Effector memory CD4-positive, alpha-beta T cell (primary cell): ENCODE measurements at places on chromosomes 6 and 20.

DNA sequence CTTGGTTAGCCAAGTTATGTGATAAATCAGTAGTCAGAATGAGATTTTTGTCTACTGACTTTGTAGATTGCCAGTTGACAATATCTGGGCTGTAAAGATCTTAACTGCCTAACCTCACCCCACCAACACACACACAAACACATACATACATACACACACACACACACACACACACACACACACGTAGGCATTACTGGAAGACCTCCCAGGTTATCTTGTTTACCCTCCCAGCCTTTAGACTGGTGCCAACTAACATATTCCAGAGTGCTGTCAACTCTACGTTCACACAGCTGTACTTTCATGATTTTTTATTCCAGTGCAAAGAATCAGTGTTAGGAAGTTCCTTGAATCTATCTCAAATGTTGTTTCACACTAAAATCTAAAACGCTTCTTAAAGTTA, 38.9 kb downstream of the BMP5 start:
- DNase-seq: no peak
- no peak overlapping the region for H3K4me3 ChIP-seq
- H3K4me1 ChIP-seq: no peaks in the 10 kb centered on the region
- H3K27ac ChIP-seq: no peak overlapping the region
- no peaks in the 10 kb centered on the region for H3K36me3 ChIP-seq

DNA sequence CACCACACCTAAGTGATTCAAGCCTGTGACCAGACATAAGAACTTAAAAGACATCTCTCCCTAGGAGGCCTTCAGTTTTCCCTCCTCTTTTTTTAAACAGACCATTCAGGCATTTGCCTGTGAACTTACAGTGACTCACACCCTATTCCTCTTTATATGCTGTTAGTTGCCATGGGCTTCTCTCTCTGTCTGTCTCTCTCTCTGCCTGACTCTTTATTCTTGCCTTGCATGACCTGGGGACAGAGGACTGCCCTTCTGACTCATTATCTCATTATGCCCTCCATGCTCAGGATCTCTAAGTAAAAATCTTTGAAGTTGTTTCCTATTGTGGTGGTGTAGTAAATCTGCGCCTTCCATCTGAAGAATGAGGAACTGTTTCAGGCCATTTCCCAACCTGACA, 442.2 kb upstream of the MAN1A1 start:
- no peak overlapping the region for H3K4me3 ChIP-seq
- no peak for DNase-seq
- no peaks in the 10 kb centered on the region for H3K4me1 ChIP-seq
- H3K27me3 ChIP-seq: no peaks in the 10 kb centered on the region

- DNase-seq: no peak
- no peaks in the 10 kb centered on the region for H3K36me3 ChIP-seq
- H3K4me3 ChIP-seq: no peak overlapping the region
- H3K4me1 ChIP-seq: no peaks in the 10 kb centered on the region
- no peak overlapping the region for H3K27ac ChIP-seq
Measured at GRCh38 chr6:112241820-112242429, 12.4 kb downstream of the LAMA4 start.

DNA sequence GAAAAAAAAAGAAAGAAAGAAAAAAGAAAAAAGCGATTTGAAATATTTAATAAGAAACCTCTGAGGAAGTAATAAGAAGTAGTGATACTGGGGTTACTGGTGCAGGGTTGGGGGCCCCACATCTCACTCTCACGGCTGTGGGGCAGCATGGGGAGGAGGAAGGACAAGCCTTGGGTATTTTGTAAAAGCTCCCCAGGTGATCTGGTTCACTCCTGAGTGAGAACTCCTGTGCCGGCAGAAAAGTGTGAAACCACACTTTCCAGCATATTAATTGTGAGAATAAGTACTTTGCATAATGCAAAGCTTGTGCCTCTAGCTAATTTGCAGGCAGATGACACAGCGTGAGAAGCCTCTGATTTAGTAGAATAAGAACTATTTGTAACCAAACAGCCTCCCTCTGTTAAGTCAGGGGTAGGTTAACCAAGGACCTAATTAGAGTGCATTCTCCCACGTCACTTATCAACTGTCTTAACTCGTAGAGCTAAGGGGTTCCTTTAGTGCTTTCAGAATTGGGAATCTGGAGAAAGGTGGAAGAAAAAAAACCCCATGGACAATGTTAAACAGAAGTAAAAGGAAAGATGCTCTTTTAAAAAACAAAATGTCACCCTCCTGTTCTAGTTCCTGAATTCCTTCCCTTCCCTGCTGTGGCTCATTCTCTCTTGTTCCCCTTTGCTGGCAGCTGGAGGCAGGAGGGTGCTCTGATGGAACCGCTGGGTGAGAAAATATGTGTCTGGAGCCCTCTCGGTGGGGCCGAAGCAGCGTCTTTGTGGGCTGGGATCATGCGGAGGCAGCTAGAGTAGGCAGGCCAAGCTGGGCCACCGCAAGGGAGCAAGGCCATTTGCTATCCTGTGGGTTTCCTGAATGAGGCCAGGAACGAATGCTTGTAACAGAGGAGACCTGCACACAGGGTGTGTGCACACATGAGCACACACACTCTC, 108.7 kb downstream of the FYN start:
- H3K4me3 ChIP-seq: no peak overlapping the region
- H3K27ac ChIP-seq: peak overlapping the region; percentile 91
- no peaks in the 10 kb centered on the region for H3K36me3 ChIP-seq
- peak; percentile 60 for DNase-seq
- peaks cover 83% of the 10 kb centered on the region for H3K4me1 ChIP-seq
- no peaks in the 10 kb centered on the region for H3K27me3 ChIP-seq

GRCh38 chr6:110015206-110015605, 37.1 kb downstream of the GPR6 start:
- no peak overlapping the region for H3K27ac ChIP-seq
- H3K4me3 ChIP-seq: no peak overlapping the region
- no peaks in the 10 kb centered on the region for H3K36me3 ChIP-seq
- H3K27me3 ChIP-seq: no peaks in the 10 kb centered on the region

GRCh38 chr6:69942485-69942884, 76.1 kb downstream of the COL19A1 start:
- no peak overlapping the region for H3K27ac ChIP-seq
- no peaks in the 10 kb centered on the region for H3K4me1 ChIP-seq
- H3K36me3 ChIP-seq: no peaks in the 10 kb centered on the region
- no peak overlapping the region for H3K4me3 ChIP-seq

- no peak overlapping the region for H3K27ac ChIP-seq
- H3K4me1 ChIP-seq: no peaks in the 10 kb centered on the region
- no peaks in the 10 kb centered on the region for H3K27me3 ChIP-seq
- H3K36me3 ChIP-seq: peaks cover 77% of the 10 kb centered on the region
- H3K4me3 ChIP-seq: no peak overlapping the region
- DNase-seq: no peak
Measured at GRCh38 chr20:49230561-49231133, 11.4 kb downstream of the DDX27 start.

DNA sequence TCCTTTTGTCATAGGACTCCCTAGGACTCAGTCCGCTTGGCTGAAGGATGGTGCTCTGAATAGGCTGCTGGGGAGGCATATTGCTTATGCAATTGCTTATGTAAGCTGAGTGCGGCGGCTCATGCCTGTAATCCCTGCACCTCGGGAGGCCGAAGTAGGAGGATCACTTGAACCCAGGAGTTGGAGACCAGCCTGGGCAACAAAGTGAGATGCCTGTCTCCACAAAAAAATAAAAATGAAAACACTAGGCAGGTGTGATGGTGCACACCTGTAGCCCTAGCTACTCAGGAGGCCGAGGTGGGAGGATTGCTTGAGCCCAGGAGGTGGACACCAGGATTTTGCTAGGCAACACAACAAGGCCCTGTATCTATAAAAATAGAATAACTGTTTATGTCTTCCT, 81.3 kb downstream of the EYA2 start:
- no peaks in the 10 kb centered on the region for H3K27me3 ChIP-seq
- no peak for DNase-seq

DNA sequence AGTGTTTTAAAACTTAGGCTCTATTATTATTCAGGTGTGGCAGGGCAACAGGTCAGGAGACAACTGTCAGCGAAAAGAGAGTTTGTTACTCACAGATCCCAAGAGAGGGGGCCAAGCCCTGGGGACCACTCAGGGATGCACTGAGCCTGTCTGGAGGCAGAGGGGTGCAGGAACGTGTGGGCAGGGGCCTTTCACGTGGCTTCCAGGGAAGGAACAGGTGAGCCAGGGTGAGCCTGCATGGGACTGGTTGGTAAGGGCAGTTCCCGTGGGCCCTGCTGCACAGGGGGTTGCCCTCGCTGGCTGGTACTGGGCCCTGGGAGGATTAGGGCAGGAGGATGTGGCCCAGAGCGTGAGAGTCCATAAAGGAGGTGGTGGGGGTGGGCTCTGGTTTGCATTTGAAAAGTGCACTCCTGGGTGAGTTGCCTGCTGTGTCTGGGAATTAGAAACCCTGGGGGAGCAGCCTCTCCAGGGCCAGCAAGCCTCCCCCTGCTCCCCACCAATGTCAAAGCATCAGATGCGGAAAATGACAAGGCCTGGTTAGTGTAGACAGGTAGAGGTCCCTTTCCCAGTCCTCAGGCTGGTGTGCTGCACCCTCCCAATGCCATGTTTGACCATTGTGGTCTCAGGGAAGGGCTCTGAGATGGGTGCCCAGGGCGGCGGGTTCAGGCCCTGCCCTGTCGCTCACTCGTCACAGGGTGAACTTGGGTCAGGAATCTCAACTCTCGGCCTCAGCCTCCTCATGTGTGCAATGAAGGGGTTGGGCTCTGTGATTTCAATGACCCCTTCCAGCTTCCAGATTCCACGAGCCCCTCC, 127.4 kb upstream of the RPS6KA2 start:
- DNase-seq: no peak
- no peak overlapping the region for H3K4me3 ChIP-seq
- H3K36me3 ChIP-seq: no peaks in the 10 kb centered on the region
- peaks cover 4% of the 10 kb centered on the region for H3K4me1 ChIP-seq
- H3K27me3 ChIP-seq: no peaks in the 10 kb centered on the region

DNA sequence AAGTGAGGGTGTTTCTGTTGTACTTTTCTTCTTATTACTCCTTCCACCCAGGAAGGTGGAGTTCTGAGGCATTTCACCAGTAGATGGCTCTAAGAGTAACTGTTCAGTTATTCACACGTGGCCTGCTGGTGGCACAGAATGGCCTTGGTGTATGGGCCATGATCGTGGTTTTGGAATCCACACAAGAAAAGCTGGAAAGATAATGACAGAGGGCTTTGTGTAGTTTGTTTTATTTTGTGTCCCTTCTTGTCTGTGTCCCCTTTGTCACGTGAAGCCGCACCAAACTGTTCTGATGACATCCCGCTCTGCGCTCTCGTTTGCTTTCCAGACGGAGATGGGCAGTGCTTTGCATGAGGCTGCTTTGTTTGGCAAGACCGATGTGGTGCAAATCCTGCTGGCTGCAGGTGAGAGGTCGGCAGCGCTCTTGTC, 93.4 kb downstream of the ANKS1A start:
- H3K4me1 ChIP-seq: no peaks in the 10 kb centered on the region
- no peaks in the 10 kb centered on the region for H3K27me3 ChIP-seq
- H3K36me3 ChIP-seq: peaks cover 26% of the 10 kb centered on the region
- H3K27ac ChIP-seq: no peak overlapping the region
- no peak for DNase-seq

DNA sequence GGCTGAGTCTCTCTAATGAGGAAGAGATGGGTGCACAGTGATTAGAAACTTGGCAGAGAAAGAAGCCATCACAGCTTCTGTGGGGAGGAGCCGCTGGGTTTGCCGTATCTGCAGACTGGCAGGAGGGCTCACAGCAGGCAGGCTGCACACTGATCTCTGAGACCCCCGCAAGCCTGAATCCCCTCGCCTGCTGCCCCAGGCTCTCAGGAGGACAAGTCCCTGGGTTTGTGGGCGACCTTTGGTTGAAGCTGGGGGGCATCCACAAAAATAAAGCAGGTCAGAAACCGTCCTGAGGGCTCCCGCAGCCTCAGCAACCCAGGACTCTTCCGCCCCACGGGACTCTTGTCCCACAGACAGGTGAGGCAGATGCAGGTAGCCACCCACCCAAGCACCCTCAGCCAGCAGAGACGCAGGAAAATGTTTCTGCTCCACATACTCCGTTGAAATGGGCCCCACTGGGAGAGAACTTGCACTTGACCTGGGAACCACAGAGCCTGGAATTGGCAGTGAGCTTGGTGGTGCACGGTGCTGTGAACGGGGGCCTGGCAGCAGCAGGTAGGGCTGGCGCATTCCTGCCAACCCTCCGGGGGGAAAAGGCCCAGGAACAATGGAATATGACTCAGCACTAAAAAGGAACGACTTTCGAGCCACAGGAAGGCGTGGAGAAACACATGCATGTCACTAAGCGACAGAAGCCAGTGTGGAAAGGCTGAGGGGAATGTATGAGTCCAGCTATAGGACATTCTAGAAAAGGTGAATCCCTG, 89.9 kb downstream of the YTHDF1 start:
- H3K27ac ChIP-seq: no peak overlapping the region
- H3K4me1 ChIP-seq: no peaks in the 10 kb centered on the region
- H3K4me3 ChIP-seq: no peak overlapping the region
- peaks cover 5% of the 10 kb centered on the region for H3K27me3 ChIP-seq

DNA sequence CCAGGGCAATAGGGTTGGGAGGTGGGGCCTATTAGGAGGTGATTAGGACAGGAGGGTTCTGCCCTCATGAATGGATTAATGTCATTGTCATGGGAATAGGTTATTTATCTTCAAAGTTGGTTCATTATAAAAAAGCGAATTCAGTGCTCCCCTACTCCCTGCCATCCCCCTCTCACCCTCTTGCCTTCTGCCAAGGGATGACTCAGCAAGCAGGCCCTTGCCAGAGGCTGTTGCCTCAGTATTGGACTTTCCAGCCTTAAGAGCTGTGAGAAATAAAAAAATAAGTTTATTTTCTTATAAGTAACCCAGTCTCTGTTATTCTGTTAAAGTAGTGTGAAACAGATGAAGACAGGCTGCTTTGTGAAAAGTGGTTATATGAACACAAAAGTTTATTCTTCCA, 381.1 kb upstream of the ZFP64 start:
- DNase-seq: no peak
- no peaks in the 10 kb centered on the region for H3K27me3 ChIP-seq
- no peak overlapping the region for H3K27ac ChIP-seq
- no peaks in the 10 kb centered on the region for H3K36me3 ChIP-seq
- H3K4me1 ChIP-seq: no peaks in the 10 kb centered on the region
- no peak overlapping the region for H3K4me3 ChIP-seq

DNA sequence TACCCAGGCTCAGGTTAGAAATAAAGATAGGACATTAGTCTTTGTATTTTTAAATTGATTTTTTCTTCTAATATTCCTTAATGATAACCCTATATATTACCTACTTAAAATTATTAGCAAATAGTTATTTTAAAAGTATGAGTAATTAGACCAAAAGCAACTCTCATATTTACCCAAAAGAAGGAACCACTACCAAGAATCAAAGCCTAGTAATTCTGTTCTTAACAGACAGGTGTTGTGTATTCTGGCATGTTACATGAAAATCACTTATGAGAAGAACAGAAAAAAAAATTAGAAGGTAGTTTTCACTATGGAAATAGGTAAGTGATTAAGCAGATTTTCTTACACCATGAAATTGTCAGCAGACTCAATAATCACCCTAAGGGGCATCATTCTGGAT, 105.1 kb downstream of the ATG5 start:
- H3K4me1 ChIP-seq: no peaks in the 10 kb centered on the region
- H3K36me3 ChIP-seq: no peaks in the 10 kb centered on the region
- H3K27ac ChIP-seq: no peak overlapping the region
- no peaks in the 10 kb centered on the region for H3K27me3 ChIP-seq

- H3K27ac ChIP-seq: no peak overlapping the region
- H3K36me3 ChIP-seq: no peaks in the 10 kb centered on the region
- DNase-seq: no peak
- H3K4me3 ChIP-seq: no peak overlapping the region
Measured at GRCh38 chr20:63416631-63417030, 55.5 kb upstream of the CHRNA4 start.
